T1000 (cell line): ENCODE measurements at places on chromosomes 5 and 9.
A peak's percentile ranks its signal among the peaks of the same experiment; 100 is the strongest.

- DNase-seq: no peak
These were observed 66.5 kb downstream of the PTCD2 start for GRCh38 chr5:72386639-72387038.

DNA sequence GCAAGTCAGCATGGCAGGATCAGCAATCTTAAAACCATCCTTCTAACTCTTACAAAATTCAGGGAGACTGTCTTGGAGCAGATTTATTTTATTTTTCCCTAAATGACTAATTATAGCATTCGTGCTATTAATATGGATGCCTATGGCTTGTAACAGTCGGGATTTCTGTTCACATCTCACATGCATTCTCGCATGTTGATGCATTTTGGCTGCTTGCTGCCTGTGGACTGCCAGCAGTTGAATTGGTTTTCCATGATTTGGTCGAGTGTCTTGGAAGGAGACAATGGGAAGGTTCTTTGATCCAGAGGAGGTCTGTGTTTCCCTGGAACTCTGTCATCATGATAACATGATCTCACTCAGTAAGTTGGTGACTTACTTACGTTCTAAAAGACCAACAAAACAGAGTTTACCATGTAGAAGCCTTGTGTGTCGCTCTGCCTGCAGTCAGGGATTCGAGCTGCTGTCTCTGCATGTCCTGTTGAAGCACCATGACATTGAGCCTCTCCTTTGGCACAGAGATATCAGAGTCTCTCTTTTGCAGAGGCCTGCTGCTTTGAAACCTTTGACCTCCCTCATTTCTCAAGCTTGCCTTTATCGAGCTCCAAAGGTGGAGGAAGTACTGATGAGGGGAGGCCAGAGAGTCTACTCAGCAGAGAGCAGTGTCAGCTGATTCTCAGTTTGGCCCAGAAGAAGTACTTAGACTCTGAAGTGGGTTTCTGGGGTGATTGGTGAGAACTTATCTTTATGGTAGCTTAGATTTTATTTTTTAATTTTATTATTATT, 82.4 kb downstream of the ARHGAP26 start:
- no peak for DNase-seq

DNA sequence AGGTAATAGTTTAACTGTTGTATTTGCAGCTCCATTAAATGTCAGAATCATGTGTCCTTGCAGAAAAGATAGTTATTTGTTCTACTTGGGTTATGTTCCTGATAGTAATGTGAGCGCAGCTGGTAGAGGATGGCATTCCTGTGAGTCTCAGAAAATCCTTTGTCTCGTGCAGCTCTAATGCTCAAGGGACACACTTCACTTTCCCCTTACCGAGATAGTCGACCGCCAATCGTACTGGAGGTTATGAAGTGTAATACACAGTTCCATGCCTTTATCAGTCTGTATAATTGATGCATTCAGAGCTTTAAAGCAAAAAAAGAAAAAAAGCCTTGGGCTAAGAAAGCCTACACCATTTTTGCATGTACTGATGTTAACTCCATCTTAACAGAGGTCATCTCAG, 60.2 kb upstream of the SRP19 start:
- no peak for DNase-seq

- peak; percentile 35 for DNase-seq
These were observed 53.2 kb upstream of the NCS1 start for GRCh38 chr9:130118841-130119518.

GRCh38 chr9:33139421-33140228, 27.5 kb downstream of the B4GALT1 start:
- no peak for DNase-seq

DNA sequence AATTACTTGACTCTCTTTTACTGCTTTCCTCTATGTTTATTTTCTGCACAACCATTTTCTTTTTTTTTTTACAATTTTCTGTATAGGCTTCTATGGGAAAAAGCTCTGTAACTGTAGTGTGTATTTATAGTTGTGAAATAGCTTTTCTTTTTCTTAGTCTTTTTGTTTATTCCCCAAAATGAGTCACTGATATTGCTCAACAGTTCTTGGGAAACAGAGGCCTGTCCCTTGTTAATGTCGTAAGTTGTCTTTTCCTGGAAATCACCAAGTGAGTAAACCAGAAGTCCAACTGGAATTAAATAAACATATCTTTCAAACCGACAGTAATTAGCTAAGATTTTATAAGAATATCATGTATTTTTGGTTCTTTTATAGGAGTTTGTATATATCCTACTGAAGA, 325.1 kb upstream of the PRR16 start:
- peak; percentile 6 for DNase-seq

- peak; percentile 13 for DNase-seq
These were observed 36.8 kb upstream of the NEK6 start for GRCh38 chr9:124220946-124221451.

GRCh38 chr9:126499005-126499910, 114.5 kb upstream of the LMX1B start:
- no peak for DNase-seq

DNA sequence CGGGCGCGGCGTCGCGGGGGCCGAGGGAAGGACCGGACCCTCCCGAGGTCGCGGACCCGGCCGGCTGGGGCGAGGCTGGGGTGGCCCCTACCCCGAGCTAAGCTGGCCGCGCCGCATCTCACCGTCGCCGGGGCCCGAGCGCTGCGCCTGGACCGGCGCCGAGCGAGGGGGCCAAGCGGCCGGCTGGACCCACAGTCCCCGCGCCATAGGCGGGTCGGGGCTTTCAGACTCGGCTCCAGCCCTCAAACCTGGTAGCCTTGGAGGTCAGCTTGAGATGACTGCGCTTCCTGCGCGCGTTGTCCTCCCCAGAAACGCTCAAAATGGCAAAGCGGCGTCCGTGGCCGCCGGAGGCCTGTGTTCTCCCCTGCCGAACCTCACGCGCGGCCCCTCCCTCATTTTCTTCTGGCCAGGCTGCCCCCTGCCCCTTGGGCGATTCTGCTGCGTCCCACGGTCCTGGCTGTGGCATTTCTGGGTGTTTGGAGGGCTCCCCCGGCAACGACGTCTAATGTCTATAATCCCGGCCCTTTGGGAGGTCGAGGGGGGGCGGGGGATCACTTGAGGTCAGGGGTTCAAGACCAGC, 8.7 kb upstream of the GRIN1 start:
- DNase-seq: no peak

GRCh38 chr5:132987531-132988408, 24.3 kb upstream of the AFF4 start:
- no peak for DNase-seq
